ENCODE measurements at places on chromosomes 2 and 18. TPM values are rescaled to one million over a fixed set of nuclear protein-coding genes. Genes with fewer than 3 reads are reported as not detected.
A peak's percentile ranks its signal among the peaks of the same experiment; 100 is the strongest.

DNA sequence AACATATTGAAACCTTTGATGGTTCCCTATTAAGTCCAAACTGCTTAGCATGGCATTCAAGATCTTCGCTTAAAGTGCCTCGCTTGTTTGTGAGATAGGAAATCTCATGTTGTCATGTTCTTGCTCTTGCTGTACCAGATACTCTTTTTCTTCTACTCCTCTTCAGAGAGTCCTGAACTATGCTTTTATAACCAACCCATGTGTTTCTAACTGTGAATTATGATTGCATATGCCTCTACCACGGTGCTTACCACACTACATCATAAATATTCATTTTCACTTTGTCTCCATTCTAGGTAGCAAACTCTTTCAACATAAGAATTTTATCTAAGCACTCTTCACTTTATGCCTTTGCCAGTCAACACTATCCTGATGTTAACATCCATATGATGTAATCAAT lies 23.6 kb downstream of the STAT4 start:
- DNase-seq = no peak
- no peaks in the 10 kb centered on the region for H3K4me1 ChIP-seq
- no peak overlapping the region for H3K27ac ChIP-seq
- no peak overlapping the region for H3K4me3 ChIP-seq
- no peaks in the 10 kb centered on the region for H3K27me3 ChIP-seq

DNA sequence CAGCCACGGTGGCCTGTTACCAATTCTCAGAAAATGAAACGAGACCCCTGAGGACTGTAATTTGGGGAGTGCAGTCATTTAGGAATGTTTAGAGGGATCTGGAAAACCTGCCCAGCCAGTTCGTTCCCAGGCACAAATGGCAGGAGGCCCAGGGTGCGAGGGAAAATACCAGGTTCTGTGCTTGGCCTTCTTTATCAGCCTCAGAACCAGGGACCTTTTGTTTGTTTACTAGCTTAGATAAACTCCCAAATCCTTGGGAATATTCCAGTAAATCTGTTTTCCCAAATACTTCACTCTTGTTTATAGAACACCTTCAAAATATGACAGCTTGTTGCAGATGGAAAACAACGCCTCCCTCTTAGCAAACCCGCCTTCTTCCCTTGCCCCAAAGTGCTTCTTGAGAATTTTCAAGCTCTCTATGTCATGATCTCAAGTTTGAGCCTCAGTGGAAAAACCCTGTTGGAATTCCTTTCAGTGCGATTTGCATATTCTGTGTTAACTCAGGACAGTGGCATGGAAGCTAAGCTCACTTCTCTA lies 400.3 kb upstream of the SMIM21 start:
- no peaks in the 10 kb centered on the region for H3K27me3 ChIP-seq
- H3K36me3 ChIP-seq = no peaks in the 10 kb centered on the region
- DNase-seq = no peak
- H3K4me3 ChIP-seq = no peak overlapping the region
- H3K4me1 ChIP-seq = no peaks in the 10 kb centered on the region

DNA sequence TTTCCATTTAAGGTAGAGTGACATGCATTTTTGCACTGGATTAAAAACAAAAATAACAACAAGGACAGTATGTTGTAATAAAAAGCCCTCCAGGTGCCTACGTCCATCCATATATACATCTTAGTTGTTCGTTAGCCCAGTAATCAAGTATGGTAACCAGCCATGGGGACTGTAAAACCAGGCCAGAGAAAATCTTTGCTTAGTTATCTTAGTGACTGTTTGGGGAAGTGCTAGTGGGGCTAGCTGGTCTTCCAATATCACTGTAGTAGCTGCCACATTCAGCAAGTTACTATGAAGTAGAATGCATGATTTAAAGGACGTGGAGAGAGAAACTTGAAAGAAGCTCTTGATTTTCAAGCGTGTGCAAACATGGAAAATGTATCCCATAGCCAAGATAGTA lies 95.9 kb upstream of the STON1 start:
- no peak for DNase-seq
- H3K27ac ChIP-seq = peak overlapping the region; percentile 38
- no peaks in the 10 kb centered on the region for H3K4me1 ChIP-seq
- no peak overlapping the region for H3K4me3 ChIP-seq

GRCh38 chr18:37516361-37516853 lies 49.2 kb downstream of the CELF4 start:
- no peak overlapping the region for H3K27ac ChIP-seq
- no peak for DNase-seq
- H3K27me3 ChIP-seq = no peaks in the 10 kb centered on the region
- H3K4me1 ChIP-seq = no peaks in the 10 kb centered on the region
- no peaks in the 10 kb centered on the region for H3K36me3 ChIP-seq

GRCh38 chr2:227973241-227973640 lies 101.8 kb downstream of the DAW1 start:
- no peaks in the 10 kb centered on the region for H3K27me3 ChIP-seq
- no peak overlapping the region for H3K27ac ChIP-seq

- no peaks in the 10 kb centered on the region for H3K27me3 ChIP-seq
- DNase-seq = no peak
- H3K27ac ChIP-seq = no peak overlapping the region
- no peaks in the 10 kb centered on the region for H3K4me1 ChIP-seq
- no peak overlapping the region for H3K4me3 ChIP-seq
These were observed 51.8 kb upstream of the GPR17 start for GRCh38 chr2:127594116-127594591.

DNA sequence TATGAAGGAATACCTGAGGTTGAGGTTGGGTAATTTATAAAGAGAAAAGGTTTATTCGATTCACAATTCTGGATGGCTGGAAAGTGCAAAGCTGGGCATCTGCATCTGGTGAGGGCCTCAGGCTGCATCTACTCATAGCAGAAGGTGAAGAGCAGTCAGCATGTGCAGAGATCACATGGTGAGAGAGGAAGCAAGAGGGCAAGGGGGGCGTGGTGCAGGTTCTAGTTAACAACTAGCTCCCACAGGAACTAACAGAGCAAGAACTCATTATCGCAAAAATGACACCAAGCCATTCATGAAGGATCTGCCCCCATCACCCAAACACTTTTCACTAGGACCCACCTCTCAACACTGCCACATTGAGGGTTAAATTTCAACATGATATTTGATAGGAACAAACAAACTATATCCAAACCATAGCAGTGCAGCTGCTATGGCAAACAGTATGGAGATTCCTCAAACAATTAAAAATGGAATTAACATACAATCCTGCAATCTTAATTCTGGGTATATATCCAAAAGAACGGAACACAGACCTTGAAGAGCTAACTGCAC lies 72.8 kb upstream of the LDLRAD4 start:
- DNase-seq = no peak
- no peaks in the 10 kb centered on the region for H3K36me3 ChIP-seq
- H3K27ac ChIP-seq = no peak overlapping the region
- H3K4me1 ChIP-seq = no peaks in the 10 kb centered on the region
- no peaks in the 10 kb centered on the region for H3K27me3 ChIP-seq

Gene FKBP1B
- 5.7 TPM for total RNA-seq

GRCh38 chr2:176128982-176129796 lies at the start of gene HOXD8:
TSS of gene HOXD8 (plus strand) at chr2:176129705. CDS start at chr2:176130367, 662 bp downstream.
- DNase-seq = peak; percentile 67
- H3K36me3 ChIP-seq = no peaks in the 10 kb centered on the region
- peak within 1 kb of the TSS; percentile 99 for H3K27ac ChIP-seq
